ENCODE measurements at places on chromosomes 16 and 17.
A peak's percentile ranks its signal among the peaks of the same experiment; 100 is the strongest.

- DNase-seq: no peak
These were observed 646 bp downstream of the CBX2 start for GRCh38 chr17:79778504-79779083.

DNA sequence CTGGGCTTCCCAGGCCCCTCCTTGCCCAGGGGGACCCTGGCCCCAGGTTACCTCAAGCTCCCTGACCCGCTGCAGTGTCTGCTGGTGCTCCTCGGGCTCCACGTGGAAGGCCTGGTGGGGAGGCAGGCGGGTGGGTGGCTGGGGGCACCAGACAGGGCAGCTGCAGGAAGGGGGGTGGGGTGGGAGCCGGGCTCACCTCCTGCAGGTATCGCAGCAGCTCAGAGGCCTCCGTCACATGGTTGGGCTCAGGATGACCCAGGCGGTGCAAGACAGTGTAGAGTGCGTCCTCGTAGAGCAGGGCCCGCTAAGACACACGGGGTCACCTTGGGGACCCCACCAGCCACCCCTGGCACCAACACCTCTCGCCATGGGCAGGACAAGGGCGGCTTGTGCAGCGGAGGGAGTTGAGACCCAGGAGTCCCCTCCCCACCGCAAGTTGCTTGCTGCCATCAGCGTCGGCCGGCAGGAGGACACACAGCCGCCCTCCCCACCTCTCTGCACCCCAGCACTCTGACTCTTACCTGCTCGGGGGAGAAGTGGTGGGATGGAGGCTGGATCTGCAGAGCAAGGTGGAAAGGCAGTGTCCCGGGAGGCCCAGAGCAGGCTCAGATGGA lies 1.1 kb downstream of the UNC13D start:
- no peak for DNase-seq

GRCh38 chr17:17426184-17426583 lies 50.6 kb upstream of the MED9 start:
- no peak for DNase-seq

- no peak for DNase-seq
These were observed 76.2 kb downstream of the SPECC1 start for GRCh38 chr17:20085283-20085845.

DNA sequence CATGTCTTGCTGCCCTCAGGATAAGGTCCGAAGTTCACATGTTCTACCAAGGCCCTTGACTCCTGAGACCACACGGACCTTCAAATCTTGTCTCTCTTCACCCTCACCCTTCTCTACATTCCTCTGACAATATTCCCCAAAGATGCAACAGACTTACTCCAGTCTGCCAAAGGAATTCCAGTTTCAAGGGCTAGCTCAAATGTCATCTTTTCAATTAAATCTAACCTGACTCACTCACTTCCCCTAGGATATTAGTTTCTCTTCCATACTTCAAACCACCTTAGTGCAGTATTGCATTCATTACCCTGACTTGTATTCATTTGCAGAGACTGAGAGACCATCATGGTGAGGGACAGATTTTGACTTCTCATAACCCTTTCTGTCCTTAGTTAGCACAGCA lies 59.6 kb upstream of the ADCY9 start:
- no peak for DNase-seq

DNA sequence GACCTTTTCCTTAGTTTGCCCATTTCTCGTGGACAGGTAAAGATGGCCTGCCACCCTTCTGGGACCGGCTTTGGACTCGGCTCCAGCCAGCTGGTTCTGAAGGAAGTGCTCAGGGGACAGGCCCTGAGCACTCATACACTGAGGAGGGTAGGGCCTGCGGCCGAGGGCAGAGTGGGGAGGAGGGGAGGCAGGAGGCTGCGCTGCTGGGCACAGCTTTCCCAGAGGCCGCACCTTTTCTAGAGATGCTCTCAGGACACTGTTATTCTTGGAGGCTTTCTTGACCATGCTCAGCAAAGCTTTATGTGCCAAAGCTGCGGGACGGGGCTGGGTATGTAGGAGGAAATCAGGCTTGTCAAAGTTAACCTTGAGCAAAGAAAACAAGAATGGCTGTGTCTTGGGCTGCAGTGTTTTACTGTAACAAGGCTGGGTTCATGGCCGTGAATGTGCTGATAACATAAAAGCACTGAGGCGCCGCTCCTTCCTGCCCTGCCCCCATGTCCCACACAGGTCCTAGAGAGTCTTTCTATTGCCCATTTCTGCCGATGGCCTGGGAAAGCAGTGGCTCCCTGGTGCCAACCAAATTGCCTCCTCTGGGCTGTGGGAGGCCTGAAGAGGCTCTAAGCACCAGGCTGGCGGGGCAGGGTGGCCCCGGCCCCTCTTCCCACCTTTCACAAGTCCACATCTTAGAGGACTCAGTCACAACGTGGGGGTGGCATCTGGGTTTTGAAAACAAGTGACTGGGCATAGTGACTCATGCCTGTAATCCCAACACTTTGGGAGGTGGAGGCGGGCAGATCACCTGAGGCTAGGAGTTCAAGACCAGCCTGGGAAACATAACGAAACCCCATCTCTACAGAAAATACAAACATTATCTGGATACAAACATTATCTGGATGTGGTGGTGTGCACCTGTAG lies 22.3 kb upstream of the TIMP2 start:
- no peak for DNase-seq

GRCh38 chr17:70716551-70716950 lies 547.2 kb downstream of the KCNJ2 start:
- DNase-seq: no peak

- no peak for DNase-seq
These were observed 12.7 kb upstream of the RNF135 start for GRCh38 chr17:30958187-30958586.

- DNase-seq: no peak
These were observed 2.9 kb upstream of the KANSL1 start for GRCh38 chr17:46195939-46196716.

DNA sequence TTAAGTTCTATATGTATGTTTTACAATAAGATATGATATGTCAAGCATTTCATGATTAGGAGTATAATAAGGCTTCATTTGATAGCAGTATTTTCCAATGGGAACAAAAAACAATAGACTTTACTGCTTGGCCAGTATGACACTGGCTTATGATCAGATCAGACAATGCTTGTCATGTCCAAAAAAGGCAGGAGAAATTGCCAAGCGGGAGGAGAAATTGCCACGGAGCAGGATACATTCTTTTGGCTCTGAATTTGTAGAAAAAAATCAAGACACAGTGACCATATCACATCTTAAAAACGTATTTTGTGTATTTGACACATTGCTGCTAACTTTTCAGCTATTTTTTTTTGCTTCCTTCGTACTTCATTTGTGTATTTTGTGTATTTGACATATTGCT lies 404.1 kb downstream of the CNTNAP4 start:
- DNase-seq: no peak

DNA sequence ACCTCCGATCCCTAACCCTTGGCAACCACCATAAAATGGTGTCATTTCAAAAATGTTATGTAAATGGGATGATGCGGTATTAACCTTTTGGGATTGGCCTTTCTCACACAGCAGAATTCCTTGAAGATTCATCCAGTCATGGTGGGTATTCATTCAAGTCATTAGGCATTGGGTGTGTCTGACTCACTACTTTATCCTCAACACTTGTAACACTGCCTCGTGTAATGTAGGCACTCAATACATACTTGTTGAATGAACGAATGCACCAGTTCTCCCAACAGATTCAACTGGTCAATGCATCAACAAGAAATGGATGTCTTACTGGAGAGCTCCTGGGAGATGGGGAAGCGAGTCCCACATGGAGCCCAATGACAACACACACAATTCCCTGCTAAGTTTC lies 21.8 kb upstream of the GAN start:
- DNase-seq: no peak

- DNase-seq: no peak
These were observed 272 bp downstream of the CCL2 start for GRCh38 chr17:34255381-34255732.

GRCh38 chr16:63653044-63653839 lies 1468.6 kb downstream of the CDH11 start:
- DNase-seq: no peak

DNA sequence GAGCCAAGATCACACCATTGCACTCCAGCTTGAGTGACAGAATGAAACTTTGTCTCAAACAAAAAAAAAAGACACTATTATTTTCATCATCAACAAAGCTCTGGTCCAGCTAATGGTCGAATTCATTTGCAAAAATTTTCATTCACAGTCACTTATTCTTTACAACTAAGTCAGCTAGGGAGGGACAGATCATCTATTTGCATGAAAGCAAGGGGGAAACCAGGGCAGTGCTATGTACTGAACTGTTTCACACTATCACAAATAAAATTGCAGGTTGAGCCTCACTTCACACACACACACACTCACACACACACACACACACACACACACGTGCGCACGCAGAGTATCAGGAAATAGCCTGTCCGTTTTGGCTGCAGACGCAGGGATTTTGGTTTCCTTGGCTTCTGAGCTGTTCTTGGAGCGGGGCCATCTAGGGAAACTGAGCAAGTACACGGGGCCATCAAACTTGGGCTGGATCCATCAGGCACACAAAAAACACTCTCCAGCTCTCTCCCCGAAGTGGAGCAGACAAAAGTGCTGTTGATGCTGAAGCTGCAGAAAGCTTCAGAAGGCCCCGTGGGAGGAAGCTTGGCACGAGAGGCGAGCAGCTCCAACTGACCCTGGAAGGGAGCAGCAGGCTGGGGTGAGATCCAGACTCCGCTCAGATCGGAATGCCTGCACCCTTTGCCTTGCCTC lies 44.3 kb upstream of the HELZ start:
- DNase-seq: peak; percentile 70

DNA sequence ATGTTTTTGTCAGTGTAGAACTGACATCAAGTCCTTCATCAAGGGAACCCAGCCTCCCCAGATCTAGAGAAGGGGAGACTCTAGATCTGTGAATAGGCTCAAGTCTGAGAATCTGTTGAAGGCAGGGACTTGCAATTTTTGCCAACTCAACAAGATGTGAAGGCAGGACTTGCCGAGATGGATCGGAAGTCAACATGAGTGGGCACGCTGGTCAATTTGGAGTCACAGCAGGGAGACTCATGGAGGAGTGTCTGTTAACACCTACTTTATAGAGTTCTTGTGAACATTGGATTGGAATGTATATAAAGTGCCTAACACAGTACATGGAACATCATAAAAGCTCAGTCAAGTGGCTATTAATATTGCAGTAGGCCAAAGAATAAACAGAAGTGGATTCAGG lies 10.0 kb downstream of the ZNF689 start:
- no peak for DNase-seq

DNA sequence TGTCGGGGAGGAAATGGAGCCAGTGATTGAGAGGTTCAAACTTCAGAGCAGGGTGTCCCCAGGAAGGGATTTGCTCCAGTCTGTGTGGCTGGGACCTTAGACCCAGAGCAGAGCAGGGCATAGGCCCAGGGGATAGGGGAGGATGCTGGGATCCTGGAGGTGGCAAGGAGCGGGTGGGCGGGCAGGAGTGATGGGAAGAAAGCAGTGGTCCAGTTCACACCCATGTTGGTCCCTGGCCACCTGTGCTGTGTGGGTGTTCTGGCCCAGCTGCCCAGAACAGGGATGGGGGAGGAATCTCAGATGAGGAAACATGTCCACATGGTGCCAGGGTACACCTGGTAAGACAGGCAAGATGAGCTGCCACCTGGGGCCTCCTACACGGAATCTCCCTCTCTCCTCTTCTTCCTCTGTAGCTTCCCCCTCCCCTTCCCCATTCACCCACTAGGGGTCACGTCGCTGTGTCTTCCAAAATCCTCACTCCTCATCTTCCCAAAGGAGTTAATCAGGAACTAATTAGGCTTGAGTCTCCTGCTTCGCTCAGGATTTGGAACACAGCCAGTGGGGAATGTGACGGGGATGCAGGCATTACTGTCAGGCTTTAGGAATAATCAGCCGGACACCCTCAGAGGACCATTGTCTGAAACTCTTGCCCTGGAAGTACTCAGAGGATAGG lies 2.3 kb downstream of the BEAN1 start:
- DNase-seq: no peak

DNA sequence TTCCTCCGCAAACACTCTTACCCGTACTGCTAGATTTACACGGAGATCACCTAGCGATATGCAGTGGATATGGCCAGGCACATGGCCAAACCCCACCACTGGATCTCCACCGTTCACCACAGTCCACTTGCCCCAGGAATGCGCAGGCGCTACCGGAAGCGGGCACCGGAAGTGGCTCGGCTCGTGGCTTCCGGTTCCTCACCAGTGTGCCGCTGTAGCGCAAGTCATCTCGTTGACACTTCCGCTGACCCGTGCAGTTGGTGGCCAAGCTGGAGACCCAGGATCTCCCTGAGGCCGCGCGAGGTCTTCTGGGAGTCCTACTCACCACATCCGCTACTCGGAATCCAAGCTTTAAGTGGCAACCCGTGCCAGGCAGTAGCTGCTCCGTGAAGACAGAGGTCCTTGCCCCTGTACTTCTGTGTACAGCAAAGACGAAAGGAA lies 11.5 kb downstream of the ZNF597 start:
- DNase-seq: peak; percentile 50

GRCh38 chr17:73498176-73498575 lies 146.1 kb downstream of the SDK2 start:
- no peak for DNase-seq

- no peak for DNase-seq
These were observed 19.8 kb downstream of the CPD start for GRCh38 chr17:30398328-30399041.

- no peak for DNase-seq
These were observed 163.2 kb downstream of the UTP18 start for GRCh38 chr17:51423421-51424160.

GRCh38 chr17:78585006-78585630 lies 7.9 kb upstream of the DNAH17 start:
- DNase-seq: no peak

DNA sequence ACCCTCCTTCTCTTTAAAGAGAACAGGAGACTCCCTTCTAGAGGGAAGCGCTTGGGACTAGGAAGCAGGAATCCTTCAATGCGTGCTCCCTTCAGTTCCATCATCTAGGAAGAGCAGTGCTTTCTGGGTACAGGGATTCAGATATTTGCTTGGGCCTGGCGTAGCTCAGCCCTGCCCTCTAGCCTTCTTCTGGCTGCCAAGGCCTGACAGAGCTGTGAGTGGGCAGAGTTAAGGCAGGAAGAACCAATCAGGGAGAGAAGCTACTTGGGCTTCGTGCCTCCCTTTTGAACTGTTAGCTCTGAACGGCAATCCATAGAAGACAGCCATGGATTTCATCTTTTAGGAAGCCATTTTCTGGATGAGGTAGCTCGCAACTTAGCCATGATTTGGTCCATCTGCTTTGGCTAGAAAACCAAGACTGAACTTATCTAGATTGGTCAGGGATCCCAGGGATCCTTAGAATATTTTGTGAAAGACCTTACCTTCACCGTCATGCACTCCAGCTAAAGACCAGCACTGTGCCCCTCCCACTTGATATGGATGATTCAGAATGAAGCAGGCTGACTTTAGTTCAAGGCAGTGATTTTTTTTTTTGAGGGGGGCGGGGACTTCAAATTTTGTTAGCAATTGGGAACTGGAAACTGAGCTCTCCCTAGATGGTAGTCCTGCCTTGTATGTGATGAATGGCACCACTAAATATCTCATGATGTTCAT lies 2.5 kb upstream of the CORO6 start:
- DNase-seq: peak; percentile 79

GRCh38 chr16:64445649-64446048 lies 676.2 kb downstream of the CDH11 start:
- DNase-seq: no peak
